T-helper 22 cell (primary cell): ENCODE measurements at places on chromosomes 1 and 21.

GRCh38 chr1:234920136-234920842 lies 208.3 kb downstream of the TOMM20 start:
- DNase-seq: no peak

GRCh38 chr1:70768216-70768615 lies 279.4 kb downstream of the PTGER3 start:
- DNase-seq: no peak

- no peak for DNase-seq
These were observed 22.9 kb downstream of the TCP10L start for GRCh38 chr21:32562426-32562825.

DNA sequence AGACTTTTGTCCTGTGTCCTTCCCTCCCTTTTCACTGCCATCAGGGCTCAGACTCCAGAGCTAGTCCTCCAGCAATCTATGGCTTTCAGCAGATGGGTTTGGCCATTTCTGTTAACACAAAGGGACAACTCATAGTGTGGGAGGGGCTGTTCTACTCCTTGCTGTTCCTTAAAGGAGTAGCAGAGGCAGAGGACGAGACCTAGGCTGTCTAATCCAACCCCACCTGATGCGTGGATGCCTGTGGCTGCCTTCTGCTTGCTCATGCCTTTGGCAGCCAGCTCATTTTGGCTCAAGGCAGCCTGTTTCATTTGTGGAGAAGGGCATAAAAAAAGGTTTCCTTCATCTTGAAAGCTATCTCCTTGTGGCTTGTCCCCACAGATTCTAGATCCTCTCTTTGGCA lies 27.0 kb downstream of the MFSD2A start:
- DNase-seq: no peak

DNA sequence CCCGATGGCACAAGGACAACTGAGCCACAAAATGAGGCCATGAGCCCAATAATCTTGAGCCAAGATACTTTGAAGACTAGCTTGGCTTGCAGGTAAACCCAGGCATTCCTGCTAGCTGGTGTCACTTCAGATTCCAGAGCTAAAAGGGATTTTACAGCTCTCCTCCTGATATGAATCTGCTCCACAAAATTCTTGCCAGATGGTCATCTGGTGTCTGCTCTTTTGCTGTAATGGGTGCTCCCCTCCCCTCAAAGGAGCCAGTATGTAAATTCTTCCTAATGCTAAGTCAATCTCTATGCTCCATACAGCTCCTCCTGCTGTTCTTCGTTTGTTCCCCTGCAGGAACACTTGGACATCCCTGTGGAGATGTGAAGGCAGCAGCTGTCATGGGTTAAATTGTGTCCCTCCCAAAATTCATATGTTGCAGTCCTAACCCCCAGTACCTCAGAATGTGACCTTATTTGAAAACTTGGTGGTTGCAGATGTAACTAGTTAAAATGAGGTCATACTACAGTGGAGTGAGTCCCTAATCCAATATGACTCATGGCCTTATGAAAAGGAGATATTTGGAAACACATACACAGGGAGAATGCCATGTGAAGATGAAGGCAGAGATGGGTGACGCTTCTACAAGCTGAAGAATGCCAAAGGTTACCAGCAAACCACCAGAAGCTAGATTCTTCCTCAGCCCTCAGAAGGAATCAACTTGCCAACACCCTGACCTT lies 180.6 kb upstream of the PALMD start:
- no peak for DNase-seq

- DNase-seq: no peak
These were observed 3.6 kb upstream of the DPH5 start for GRCh38 chr1:101029184-101029583.
